Right ventricle myocardium superior (tissue), 1 donor: ENCODE measurements at places on chromosomes 3 and 15.

GRCh38 chr3:181464033-181464694, 247.6 kb upstream of the SOX2 start:
- DNase-seq, result no peak

DNA sequence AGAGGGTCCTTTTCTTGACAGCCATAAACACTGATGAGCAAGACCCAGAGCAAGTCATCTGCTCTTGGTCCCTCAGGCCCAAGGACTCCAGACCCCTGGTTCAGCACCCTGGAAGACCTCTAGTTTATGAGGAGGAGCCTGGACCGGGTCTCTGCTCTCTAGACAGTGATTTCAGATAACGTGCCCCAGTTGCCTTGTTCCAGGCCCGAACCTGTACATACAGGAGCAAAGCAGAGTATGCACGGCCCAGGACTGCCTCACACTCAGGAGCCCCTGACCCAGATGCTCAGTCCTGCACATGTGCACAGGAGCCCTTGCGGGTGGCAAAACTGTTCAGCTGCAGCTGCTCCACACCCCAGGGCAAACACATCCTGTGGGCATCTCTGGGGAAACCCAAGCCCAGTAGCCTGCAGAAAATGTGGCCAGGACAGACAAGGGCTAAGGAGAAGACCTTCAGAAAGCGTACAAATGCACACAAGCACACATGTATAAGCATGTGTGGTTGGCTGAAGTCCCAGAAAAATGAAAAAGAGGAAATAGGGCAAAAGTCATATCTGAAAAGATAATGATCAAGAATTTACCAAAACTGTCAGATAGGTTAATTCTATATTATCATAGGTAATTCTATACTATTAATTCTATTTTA, 59.9 kb upstream of the CORO2B start:
- no peak for DNase-seq

DNA sequence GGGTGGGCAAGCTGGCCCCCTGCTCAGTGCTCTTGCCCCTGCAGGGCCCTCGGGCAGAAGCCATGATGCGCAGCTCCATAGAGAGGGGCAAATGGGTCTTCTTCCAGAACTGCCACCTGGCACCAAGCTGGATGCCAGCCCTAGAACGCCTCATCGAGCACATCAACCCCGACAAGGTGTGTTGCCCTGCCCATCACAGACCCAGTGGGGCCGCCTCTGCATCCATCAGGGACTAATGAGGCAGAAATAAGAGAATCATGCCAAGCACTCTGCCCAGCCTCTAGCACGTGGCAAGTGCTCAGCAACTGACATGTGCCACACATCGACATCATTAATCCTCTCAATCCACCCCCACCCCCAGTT, 49.4 kb downstream of the SEMA3G start:
- peak; percentile 24 for DNase-seq

DNA sequence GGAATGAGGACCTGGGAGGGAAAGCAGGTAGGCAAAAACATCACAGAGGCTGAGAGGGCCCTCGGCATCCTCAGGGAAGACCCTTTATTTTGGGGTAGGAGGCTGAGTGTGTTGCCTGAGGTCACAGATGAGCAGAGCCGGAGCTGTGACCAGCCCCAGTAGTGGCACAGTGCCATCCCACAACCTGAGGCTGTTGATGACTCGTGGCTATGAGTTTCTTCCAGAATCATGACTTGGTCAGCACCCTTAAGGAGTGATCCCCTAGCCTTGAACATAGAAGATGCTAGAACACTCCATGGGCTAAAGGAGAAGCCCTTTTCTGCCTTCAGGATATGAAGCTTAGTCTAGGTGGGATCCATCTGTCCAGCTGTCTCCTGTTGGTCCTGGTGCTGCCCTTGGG, 19.5 kb upstream of the CXCR6 start:
- no peak for DNase-seq

GRCh38 chr3:4359805-4360502, 56.8 kb downstream of the SETMAR start:
- DNase-seq, result no peak

DNA sequence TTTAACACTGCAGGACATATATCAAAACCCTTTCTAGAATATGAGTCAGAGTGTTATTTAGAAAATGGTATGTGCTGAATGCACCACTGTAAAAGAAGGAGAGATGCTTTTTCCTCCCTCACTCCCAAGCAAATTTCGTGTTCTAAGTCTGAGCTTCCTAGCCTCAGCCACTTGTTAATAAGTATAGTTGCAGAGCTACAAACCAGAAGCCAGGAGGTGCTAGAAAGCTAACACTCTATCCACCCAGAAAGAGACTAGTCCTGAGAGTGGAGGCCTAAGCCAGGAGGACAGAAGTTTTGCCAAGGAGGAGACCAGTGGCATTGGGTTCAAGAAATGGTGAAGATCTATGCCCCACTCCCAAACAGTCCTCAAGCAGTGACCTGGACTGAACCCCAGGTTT, 40.5 kb upstream of the GYG1 start:
- no peak for DNase-seq

DNA sequence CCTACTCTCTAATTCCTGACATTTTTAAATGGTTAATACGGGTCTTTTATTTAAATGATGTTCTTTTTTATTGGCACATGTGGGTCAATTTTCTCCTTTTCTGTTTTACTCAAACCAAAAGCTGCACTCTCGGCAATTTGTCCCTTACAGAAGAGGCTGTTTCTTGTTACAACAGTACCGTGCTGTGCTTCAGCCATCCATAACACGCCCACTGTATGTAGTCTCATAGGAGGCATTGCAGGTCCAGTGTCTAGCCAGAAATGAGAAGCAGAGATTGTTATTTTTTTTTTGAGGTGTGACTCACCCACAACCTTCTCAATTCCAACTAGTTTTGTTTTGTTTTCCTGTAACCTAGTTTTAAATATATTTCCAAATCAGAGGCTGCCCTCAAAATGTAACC, 164.6 kb downstream of the GMNC start:
- DNase-seq, result no peak

- DNase-seq, result no peak
Observed at GRCh38 chr15:47409600-47409999, 307.7 kb upstream of the SEMA6D start.

DNA sequence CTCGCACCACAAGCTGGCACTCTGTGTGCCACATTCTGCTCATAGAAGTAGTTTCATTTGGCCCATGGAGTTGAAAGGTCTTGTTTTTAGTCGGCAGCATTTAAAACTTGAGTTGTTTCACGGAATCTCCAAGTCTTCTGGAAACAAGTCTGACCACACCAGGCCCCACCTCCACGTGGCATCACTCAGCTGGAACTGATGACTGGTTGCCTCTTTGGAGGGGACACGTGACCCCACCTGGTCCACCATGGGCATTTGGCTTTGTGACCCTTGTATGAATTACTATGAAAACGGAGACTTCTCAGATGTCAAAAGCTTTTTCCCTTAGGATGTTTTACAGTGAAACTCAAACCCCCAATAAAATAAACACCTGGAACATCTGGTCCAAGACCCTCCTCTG, 74.9 kb downstream of the NTRK3 start:
- DNase-seq, result no peak

DNA sequence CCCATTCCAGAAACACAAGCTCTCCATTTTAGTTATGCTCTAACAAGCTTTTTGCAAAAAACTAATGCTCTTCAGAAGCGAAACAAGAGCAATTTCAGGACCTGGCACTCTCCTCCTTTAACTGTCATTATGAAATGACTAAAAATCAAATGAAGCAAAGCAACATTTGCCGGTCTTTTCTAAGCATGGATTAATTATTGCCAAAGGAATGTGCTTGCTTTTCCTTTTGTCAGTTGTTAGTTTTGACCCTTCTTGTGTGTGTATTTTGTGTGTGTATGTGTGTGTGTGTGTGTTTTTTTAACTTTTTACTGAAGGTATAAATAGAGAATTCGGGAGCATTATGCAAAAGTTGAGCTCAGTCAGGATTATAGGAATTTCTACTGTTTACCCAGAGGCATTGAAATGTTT, 509.1 kb downstream of the TUSC7 start:
- no peak for DNase-seq

DNA sequence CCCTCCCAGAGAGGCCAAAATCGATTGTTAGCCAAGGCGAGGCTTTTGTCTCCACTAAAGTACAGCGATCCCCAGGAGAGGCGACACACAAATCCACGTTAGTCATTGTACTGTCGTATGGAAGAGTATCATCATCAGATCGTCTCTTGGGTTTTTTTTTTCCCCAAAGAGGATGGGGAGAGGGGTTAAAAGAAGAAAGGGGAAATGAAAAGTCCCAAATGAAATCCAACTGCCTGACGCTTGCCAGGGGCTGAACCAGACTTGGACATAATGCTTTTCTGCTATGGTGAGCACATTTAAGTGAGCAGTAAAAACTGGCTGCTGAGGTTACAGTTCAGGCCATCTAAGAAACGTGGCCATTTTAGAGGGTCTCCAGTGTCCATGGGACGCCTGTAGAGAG, 37.9 kb upstream of the CTSH start:
- no peak for DNase-seq

- DNase-seq, result no peak
Observed at GRCh38 chr3:175977968-175978752, 1119.0 kb downstream of the NAALADL2 start.
